Stimulated activated CD8-positive, alpha-beta memory T cell treated with anti-CD3 and anti-CD28 coated beads, Interleukin-4, amount 100 ng/mL, for 1 hour (primary cell): ENCODE measurements at places on chromosomes 13 and 19.

DNA sequence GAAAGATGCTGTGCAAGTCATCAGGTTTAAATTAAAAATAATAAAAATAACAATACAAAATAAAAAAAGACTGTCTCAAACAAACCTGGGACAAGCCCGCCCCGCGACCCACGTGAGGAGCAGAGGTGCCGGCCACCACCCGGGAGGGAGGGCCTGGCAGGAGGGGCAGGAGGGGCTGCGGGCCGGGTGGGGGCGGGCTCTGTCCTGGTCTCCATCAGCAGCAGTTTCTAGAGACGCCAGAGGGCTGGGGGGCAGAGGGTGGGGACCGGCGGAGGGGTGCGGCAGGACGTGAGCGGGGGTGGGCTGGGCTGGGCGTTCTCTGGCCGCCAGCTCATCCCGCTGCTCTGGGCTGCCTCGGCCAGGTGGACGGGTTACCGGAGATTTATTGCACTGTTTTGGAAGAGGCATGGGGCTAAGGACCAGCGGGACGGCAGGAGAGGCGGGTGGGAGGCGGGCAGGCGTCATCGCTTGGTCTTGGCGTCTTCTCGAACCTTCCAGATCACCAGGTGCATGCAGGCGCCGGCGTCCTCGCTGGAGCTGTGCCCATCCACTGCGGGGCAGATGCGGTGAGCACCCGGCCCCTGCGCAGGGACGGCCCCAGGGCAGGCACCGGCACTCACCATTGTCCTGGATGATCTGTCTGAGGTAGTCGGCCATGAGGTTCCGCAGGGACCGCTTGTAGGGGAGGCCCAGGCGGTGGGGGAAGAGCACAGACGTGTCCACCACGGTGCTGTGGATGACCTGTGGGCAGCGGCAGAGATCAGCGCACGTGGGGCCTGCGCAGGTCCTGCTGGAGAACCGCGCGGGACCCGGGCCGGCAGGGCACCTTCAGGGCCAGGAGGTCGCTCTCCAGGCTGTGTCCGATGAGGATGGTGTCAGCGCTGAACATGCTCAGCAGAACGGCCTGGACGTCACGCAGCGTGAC lies 3.8 kb upstream of the ATP8B3 start:
- DNase-seq, result no peak

GRCh38 chr13:95003019-95003813 lies 290.9 kb upstream of the SOX21 start:
- DNase-seq, result no peak

DNA sequence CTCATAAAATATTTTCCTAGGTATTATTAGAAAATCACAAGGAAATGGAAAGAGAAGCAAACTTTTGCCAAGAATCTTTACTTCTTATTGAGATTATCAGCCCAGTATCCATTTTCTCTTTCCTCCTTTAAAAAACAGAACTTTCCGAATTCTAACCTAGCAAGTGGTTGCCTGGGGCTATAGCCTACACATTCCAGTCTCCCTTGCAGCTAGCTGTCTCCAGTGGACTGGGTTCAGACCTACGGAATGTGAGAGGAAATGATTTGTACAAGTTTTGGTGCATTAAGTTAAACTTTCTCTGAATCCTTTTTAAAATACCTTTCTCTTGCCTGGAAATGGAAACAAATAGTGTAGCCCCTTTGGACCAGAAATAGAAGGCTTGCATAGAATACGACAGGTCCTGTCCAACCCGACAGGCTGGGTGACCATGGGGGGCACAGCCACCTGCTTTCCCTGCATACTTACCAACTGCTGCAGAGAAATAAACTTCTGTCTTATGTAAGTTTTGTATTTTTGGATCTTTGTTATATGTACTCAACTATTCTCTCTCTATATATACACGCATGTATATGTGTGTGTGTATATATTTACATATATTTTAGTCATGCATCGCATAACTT lies 185.9 kb downstream of the NALCN start:
- DNase-seq, result no peak

DNA sequence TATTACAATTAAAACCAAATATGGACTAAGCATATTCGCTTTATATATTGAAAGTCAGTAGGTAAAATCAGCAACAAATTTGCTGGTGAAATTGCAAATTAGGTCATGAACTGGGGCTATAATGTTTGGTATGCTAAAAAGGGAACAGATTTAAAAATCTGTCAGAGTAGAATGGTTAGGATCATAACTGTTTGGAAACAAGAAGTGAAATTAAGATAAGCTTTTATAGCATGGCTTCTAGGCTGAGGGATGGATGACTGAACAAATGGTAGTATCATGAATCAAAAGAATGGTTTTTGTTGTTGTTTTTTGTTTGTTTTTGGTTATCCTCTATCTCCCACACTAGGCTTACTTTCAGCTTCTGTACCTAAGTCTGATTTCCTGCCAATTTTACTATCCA lies 1090.4 kb downstream of the PCDH9 start:
- DNase-seq, result no peak

DNA sequence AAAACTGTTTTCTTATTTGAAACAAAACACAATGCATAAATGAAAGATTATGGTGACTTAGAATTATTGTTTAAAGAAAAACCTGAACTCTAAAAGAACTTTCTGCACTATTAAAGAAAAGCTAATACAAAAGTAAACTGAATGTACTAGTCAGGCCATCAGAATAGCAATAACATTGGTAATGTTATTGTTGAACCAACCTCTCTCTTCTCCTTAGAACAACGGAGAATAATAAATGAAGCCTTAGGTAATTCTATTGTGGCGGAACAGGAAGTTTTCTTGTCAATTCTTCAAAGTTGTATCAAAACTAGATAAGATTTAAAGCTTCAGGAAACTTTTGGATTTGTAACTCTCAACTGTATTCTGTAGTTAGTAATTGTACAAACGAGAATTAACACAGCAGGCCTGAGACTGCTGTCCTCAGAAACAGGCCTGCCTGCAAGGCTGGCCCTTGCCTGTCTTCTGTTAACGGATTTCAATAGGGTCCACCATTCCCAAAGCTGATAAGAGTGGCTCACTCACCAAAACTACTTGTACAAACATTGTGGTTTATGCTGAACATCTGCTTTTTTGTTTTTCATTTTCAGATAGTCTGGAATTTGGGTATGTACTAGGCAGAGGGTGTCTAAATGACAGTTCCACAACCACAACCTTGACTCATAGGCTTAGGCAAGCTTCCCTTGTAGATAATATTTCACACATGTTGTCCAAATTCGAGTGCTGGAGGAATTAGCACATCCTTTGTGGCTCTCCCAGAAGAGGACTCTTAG lies 825.8 kb downstream of the GPC5 start:
- no peak for DNase-seq

- DNase-seq, result no peak
Measured at GRCh38 chr13:43305416-43305815, 282.0 kb downstream of the DNAJC15 start.

DNA sequence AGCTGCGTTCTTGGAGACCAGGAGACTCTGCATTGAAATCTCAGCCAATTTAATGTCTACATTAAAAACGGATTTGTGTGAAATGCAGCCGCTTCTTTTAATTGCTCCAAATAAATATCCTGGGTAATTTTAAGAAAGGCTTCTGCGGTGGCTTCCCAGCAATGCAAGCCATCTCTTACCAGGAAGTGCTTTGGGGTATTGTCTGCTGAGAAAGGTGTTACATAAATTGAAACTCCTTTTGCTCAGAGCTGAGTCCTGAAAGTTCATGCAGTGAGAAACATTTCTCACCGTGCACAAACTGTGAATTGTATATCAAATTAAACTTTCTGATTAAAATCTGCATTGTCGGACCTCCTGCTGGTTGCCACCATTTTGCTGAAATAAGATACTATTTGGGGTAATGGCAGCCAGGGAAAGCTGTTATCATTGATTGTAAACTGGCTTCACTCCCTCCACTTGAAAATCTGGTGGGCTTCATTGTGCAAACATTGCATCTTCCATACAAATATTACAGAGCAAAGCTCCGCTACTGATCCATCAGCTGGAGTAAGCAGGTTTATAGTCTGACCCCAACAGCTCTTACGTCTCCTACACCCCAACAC lies 59.5 kb downstream of the ZIC5 start:
- DNase-seq, result no peak

DNA sequence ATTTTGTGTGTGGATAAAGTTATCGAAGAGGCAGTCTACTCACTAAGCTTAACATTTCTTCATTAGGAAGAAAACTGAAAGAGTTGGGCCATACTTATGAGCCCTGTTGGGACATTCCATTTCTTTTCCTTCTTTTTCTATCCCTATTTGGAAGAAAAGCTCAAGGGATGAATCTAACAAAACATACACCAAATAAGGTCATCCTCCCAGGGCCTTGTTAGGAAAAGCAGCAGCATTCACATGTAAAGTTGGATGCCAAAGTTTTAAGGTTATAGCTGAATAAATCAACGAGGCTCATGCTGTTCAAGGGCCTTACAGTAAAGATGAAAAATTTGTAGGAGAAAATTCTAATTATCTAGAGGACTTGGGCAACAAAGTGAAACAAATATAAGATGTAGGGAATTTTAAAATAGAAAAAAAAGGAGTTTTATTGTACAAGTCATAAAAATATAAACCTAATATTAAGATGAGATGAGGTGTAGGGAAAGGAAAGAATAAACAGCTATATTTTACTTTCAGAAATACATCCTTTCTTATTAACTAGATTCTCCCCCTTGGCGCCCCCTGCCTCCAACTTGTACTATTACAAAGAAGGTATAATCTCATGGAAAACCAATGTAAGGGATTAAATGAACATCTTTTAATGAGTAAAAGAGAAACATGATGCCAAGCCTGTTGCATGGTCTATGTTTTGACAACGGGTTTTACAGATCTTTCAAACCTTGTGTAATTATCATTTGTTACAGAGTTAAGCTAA lies 160.4 kb downstream of the PCDH20 start:
- DNase-seq, result no peak

- DNase-seq, result no peak
Measured at GRCh38 chr13:113948034-113948742, 25.7 kb downstream of the C13orf46 start.

DNA sequence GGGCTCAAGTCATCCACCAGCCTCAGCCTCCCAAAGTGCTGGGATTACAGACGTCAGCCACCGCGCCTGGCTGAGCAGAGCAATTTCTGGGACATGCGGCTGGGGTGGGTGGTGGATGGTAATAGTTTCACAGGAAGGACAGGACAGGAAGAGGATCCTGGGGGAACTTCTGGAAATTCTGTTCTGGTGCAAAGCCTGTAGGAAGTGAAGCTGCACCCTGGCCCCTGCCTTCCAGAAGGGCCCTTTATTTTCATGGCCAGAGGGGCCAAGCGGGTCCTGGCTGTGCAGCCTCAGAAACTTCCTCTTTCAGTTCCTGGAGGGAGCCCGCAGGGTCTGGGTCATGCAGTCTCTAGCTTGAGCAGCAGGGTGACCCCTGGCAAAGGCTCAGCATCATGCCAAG lies 15.7 kb downstream of the FEM1A start:
- DNase-seq, result no peak

DNA sequence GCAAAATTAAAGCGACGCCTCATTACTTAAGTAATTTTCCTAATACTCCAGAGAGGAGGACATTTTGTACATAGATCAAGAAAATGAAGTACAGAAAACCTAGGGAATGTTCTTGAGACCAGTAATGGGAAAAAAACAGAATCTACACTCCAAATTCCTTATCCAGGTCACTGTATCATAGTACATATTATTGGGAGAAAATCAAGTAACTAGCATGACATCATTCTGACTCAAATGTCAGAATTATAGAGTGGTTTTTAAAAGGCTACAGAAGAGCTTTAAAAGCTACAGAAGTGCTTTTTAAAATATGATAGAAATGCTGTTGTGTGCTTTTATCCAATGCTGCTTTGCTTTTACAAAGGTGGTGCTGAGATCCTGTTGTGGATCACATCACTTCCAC lies 86.3 kb upstream of the SLC15A1 start:
- DNase-seq, result no peak

DNA sequence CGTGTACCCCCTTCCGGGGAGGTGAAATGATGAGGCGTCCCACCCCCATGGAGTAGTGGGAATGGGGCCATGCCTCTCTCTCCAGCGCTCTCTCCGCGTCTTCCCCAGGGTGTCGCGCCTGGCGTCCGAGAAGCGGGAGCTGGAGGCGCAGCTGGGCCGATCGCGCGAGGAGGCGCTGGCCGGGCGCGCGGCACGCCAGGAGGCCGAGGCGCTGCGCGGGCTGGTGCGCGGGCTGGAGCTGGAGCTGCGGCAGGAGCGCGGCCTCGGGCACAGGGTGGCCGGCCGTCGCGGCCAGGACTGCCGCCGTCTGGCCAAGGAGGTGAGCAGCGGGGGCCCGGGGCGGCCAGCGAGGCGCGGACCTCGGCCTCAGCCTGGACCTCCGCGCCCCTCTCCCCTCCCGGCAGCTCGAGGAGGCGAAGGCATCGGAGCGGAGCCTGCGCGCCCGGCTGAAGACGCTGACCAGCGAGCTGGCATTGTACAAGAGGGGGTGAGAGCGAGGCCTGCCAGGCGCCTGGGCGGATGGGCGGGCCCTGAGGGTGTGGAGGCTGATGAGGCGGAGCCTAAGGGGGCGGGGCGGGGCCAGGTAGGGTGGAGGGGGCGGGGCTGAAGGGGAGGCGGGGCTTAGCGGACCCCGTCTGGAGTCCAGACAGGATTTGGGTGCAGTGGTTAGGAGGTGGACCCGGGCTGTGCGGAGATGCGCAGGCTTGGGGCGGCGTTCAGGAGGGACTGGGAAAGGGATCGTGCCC lies 7.7 kb downstream of the PGLYRP1 start:
- peak; percentile 37 for DNase-seq

GRCh38 chr13:102117175-102117831 lies 284.5 kb downstream of the FGF14 start:
- no peak for DNase-seq

GRCh38 chr13:22017226-22017625 lies 346.4 kb downstream of the FGF9 start:
- DNase-seq, result no peak
